CD4-positive, alpha-beta T cell treated with Interferon alpha-2 for 1 hour (primary cell): ENCODE measurements at places on chromosomes 2 and 18.

DNA sequence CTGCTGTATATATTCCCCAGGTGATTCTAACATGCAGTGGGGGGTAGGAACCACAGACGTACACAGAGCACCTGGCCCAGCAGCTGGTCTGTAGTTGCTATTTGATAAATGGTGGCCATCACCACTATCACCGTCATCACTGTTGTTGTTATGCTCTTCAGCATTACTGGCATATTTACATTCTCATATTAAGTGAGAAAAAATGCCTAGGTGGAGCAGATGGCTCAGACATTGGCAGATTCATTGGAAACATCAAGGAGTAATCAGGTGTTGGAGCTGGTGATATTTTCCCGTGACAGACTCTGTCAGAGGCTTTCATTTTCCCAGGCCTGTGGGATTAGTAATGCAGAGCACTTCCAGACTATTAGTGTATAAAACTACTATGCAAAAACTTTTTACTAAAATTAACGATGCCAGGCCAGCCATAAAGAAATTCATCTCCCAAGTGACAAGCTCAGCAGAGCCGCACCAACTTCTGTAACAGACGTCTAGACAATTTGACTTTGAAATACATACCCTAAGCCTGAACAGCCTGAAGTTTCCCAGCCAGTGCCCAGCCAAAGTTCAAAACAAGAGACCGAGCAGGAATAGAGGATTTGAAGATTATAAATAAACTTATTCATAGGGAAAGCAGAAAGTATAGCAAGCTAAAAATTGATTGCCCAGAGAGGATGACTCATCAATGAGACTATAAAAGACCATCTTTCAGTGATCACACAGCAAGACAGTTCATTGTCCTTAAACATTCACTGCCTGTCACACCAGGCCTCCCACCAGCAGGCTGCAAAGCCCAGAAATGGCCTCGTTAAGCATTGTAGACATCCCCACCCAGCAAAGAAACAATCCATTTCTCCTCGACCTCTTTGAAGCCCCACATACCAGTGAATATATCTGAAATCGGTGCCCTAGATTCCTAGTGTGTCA lies 247.4 kb upstream of the CHAC2 start:
- DNase-seq, result no peak

- DNase-seq, result no peak
These were observed 50.8 kb downstream of the EPG5 start for GRCh38 chr18:45916302-45916701.

GRCh38 chr2:32838418-32838817 lies 108.3 kb upstream of the LTBP1 start:
- DNase-seq, result peak; percentile 8

DNA sequence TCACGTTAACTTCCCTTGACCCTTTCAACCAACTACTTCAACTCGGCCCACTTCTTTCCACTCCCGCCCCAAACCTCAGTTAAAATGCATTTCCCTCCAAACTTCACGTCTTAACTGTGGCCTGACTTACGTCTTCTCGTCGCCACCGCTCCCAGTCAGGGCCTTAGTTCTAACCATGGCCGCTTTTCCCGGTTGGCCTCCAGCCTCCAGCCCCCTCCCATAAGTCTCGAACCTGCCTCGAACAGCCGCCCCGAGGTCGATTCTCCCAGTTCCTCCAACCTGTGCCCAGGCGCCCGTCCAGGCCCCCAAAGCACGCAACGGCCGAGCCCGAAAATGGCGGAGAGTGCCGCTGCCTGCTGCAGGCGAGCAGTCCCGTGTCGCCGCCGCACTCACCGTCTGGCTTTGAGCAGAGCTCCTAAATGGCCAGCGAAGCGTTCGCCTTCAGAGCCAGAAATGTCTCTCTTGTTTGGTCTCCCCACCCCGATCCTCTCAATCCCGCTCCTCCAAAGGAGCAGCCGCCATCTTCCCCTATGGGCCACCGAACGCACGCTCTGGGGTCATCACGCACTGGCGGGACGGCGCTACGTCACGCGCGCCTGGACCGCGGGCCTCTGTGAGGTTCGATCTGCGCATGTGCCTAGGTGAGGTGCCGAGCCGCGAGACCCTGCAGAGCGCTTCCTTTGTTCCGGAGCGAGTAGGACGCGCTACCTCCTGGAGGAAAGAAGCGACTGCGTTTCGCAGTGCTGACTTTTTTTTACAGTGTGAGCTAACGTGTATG lies at the start of gene WDR33:
WDR33 (minus strand) TSS at position 553 of the 778 bp plus-strand sequence. CDS start 40,190 bp downstream, outside the sequence.
- peak; percentile 93 for DNase-seq

DNA sequence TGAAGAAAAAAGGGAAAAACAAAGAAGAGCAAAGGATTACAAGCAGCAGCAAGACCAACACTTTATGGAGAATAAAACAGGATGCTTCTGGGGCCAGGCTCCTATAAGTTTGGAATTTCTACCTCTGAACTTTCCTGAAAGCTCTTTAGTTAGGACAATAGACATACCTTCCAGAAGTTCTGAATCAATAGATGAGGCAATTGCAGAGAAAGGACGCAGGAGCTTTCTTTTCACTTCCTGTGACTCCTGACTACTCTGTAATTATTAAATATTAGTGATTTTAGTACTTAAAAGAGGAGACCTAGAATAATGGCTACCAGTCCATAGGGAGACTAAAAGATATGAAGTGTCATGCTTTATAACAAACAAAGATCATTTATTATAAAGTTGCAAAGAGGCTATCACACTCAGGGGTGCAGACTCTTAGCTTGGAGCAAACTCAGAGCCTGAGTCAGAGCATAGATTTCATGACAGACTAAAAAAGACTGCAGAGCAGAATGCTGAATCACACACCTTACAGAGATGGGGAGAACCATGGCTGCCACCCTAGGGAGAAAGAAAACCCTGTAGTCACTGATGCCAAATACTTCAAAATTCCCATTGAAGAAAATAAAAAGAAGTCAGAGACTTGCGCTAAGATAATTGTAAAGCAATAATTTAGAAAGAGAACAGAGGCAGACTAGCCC lies 52.5 kb upstream of the FAM136A start:
- no peak for DNase-seq

DNA sequence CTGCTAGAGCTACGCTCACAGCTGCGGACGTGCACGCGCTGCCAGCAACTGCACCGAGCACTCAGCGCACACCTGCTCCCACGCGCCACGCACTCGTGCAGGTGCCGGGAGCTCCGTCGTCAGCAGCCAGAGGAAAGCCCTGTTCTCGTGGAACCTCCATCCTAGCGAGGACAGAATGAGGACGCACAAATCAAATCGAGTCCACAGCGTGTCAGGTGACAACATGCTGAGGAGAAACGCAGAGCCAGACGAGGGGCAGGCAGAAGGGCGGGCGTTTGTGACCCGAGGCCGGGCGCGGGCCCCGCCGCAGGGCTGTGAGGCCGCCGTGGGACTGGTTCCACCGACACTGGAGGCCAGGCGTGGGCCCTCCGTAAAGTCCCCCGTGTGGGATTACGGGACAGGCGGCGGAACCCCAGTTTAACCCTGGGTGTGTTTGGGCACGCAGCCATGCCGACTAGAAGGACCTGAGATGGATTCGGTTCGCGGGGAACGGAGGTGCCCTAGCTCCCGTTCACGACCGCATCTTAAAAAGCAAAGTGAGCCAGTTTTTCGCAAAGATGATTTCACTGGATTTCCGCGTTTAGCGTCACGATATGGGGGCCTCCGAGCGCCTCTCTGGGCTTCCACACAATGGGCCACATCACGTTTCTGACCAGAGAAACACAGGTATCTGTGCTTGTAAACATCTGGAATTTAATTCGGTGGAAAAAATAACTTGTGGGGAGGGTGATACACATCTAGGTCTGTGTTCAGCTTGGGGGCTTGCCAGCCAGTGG lies 26.9 kb upstream of the ALKAL2 start:
- DNase-seq, result no peak

DNA sequence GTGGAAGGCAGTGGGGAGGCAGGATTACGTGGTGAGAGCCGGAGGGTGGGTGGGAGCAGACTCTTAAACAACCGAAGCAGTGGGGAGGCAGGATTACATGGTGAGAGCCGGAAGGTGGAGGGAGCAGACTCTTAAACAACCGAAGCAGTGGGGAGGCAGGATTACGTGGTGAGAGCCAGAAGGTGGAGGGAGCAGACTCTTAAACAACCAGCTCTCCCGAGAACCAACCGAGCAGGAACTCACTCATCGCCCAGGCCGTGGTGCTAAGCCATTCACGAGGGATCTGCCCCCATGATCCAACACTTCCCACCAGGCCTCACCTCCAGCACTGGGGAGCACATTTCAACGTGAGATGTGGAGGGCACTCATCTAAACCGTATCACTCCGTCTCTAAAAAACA lies 87.7 kb downstream of the RTP5 start:
- DNase-seq, result no peak

- DNase-seq, result no peak
These were observed 20.0 kb downstream of the EML4 start for GRCh38 chr2:42189235-42189566.

DNA sequence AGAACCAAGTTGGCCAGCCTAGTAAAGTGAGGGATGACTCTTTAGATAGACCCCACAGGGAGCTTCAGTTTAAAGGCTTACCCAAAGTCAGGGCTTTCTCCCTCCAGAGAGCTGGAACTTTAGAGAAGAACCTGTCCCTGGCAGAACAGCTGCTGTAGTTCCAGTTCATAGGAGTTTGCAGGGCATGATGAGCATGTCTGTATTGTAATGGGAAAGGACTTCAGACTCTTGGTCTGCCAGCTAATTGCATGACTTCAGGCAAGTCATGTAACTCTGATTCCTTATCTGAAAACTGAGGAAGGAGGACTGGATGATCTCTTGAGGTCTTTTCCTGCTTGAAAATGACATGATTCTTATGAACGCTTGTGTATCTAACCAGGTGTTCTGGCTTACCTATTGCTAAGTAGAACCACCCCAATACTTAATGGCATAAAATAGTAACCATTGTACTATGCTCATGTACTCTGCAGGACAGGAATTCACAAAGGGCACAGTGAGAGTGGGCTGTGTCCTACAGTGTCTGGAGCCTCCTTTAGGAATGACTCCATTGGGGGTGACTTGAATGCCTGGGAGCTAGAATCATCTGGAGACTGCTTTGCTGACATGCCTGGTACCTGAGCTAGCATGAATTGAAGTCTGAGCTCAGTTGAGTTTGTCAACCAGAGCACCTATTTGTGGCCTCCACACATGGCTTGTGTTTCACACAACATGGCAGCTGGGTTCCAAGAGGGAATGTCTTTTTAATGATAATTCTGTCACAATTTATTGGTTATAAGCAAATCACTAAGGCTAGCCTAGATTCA lies 18.9 kb downstream of the SP5 start:
- DNase-seq, result no peak

GRCh38 chr2:28325567-28326468 lies 66.8 kb upstream of the FOSL2 start:
- no peak for DNase-seq

DNA sequence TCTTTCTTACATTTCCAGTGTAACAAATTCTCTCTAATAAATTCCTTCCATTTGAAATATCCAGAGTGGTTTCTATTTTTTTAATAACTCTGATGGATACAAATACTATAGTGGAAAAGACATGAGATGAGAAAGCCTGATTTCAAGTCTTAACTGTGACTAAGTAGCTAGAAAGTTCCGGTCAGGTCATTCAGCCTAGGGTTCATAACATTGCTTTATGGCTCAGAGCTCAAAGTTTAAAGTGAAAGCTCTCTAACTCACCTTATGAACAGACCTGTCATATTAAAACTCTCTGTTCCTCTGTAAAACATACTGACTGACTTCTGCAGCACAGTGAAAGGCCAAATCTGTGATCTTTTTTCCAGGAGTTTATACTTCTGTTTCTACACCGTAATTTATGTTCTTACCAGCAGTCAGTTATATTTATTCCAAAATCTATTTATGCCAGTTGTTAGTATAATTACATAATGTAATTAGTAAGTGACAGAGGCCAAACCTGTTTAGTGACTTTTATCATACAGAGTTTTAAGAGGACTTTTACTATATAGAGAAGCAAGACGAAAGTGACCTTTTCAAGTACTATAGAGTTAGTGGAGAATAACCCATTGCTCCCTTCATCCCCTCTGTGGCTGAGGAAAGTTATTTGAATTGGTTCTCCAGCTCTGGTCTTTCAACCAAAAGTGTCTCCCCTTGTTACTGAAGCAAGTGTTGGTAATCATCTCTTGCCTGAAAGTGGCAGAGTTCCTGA lies 118.8 kb upstream of the PDE1A start:
- no peak for DNase-seq

GRCh38 chr18:62860062-62860461 lies 144.7 kb downstream of the PHLPP1 start:
- DNase-seq, result no peak

- DNase-seq, result no peak
These were observed 83.3 kb downstream of the DPP4 start for GRCh38 chr2:161990741-161991140.

- no peak for DNase-seq
These were observed 109.5 kb downstream of the EIPR1 start for GRCh38 chr2:3267869-3268704.

- DNase-seq, result no peak
These were observed 29.1 kb upstream of the RAB11FIP5 start for GRCh38 chr2:73141896-73142295.

DNA sequence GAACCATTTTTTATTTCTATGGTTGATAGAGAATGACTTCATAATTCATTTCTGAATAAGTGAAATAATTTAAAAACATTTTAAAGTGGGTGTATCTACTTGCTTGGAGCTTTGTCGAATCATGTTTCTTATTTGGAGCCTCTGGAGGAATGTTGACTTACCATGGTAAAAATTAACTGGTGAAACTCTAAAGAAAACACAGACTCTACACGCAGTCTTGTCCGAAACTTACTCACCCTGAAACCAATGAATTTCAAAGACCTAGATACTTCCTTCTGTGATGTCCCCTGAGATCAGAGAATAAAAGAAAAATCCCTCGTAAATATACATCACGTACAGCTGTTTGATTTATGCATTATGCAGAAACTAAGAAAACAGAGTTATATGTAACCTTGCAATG lies 665.2 kb upstream of the NRXN1 start:
- DNase-seq, result no peak

- DNase-seq, result no peak
These were observed 323.9 kb upstream of the RND3 start for GRCh38 chr2:150811259-150811855.

GRCh38 chr2:545711-546650 lies 131.2 kb downstream of the TMEM18 start:
- no peak for DNase-seq

- no peak for DNase-seq
These were observed 492.2 kb upstream of the RAB12 start for GRCh38 chr18:8117006-8117371.

- no peak for DNase-seq
These were observed 263.2 kb downstream of the EXOC6B start for GRCh38 chr2:72562451-72563153.

DNA sequence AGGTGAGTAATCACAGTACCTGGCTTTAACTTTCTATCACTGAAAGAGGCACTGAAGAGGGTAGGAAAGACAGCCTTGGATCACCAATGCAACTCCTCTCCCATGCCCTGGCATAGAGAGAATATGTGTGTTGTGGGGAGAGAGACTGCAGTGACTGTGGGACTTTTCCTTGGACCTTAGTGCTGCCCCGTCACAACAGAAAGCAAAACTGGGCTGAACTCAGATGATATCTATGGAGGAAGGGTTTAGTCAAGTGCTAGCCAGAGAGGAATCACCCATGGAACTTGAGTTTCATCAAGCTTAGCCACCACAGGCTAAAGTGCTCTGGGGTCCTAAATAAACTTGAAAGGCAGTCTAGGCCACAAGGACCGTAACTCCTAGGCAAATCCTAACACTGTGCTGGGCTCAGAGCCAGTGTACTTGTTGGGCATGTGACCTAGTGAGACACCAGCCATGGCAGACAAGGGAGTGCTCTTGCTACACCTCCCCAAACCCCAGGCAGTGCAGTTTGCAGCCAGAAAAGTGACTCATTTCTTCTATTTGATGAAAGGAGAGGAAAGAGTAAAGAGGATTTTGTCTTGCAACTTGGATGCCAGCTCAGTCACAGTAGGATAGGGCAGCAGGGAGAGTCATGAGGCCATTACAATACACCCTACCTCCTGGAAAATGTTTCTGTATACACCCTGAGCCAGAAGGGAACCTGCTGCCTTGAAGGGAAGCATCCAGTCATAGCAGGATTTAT lies 105.8 kb upstream of the SPOPL start:
- DNase-seq, result no peak
